Karpas-422 (cell line): ENCODE measurements at places on chromosomes 6 and 20. TPM values are rescaled to one million over a fixed set of nuclear protein-coding genes. Genes with fewer than 3 reads are reported as not detected.
A peak's percentile ranks its signal among the peaks of the same experiment; 100 is the strongest.

DNA sequence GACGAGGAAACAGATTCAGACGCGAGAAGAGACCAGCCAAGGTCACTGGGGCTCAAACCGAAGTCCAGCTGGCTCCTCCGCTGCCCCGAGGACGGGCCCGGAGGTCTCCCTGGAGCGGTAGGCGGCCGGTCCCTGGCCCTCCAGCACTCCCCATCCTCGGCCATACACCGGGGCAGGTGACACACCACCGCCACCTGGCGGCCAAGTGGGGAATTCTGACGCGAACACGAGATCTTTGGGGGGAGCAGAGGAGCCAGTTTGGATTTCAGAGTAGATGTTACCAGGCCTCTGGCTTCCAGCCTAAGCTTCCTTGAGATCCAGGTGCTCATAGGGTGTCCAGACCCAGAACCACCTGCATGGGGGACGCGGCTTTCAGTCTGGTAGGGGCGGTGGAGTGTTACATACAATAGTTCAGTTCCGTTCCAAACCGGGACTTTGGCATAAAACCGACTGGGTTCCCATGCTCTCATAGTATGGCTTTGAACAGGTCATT is 16.1 kb downstream of the BPIFB1 start:
- DNase-seq, result peak; percentile 90

GRCh38 chr6:69069881-69070280 is 434.8 kb downstream of the ADGRB3 start:
- DNase-seq, result no peak

- DNase-seq, result no peak
These were observed 6.6 kb downstream of the TDP2 start for GRCh38 chr6:24660105-24660504.

DNA sequence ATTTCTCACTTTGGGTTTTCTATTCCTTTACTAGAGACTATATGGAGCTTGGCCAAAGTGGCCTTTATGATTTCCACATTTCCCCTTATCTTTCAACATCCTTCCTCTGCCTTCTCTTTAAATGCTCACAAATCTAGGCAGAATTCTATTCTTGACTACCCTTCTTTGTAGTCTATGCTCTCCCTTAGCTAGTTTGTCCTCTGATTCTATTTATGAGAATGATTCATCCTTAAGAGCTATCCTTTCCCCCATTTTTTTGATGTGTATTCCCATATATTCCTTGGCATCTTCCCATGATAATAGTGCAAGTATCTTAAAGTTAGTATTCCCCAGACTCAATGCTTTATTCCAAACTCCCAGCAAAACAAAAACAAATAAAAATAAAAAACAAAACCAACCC is 53.1 kb downstream of the IL20RA start:
- no peak for DNase-seq

FUT9 gene
- not detected in 2 replicates for total RNA-seq

CDK19 gene
- total RNA-seq, result 5.7 and 18.1 TPM in 2 replicates
